ENCODE measurements at places on chromosomes 13 and 19.

DNA sequence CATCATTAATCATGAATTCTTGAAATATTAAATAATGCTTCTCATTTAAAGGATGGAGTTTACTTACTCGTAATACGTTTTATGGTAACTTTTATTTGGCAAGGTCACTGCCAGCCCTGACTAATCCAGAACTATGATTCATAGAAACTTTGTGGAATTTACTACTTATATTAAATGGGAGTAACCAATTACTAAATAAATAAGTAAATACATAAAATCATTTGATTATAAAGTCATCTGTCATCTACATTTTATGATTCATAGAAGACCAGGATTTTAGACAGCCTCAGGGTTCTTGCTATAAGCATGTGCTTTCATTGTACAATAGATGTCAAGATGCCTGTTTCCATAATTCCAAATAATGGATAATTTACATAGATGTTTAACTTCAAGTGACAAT lies 611.1 kb downstream of the TBC1D4 start:
- no peak for DNase-seq

- DNase-seq = peak; percentile 80
Observed at GRCh38 chr19:54253331-54254194, 3.5 kb downstream of the LILRB5 start.

- DNase-seq = no peak
Observed at GRCh38 chr19:8151767-8152035, 2.3 kb upstream of the FBN3 start.

- DNase-seq = no peak
Observed at GRCh38 chr13:114035583-114036531, 62.0 kb upstream of the C13orf46 start.

- peak; percentile 72 for DNase-seq
Observed at GRCh38 chr19:41808663-41809566, 12.5 kb downstream of the CEACAM3 start.

DNA sequence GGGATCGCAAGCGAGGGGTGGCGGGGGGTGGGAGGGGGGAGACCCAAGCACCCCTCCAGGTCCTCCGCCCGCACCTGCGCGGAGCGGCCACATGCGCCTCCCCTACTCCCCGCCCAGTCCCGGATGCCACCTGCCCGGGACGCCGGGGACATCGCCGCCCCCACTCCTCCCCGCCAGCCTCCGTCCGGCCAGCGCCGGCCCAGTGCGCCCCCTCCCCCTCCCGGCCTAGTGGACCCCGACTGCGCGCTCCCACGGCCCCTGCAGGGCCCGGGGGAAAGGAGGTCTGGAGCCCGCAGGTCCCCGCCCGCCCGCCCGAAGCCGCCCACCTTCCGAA lies 263 bp downstream of the RHPN2 start:
- DNase-seq = no peak

DNA sequence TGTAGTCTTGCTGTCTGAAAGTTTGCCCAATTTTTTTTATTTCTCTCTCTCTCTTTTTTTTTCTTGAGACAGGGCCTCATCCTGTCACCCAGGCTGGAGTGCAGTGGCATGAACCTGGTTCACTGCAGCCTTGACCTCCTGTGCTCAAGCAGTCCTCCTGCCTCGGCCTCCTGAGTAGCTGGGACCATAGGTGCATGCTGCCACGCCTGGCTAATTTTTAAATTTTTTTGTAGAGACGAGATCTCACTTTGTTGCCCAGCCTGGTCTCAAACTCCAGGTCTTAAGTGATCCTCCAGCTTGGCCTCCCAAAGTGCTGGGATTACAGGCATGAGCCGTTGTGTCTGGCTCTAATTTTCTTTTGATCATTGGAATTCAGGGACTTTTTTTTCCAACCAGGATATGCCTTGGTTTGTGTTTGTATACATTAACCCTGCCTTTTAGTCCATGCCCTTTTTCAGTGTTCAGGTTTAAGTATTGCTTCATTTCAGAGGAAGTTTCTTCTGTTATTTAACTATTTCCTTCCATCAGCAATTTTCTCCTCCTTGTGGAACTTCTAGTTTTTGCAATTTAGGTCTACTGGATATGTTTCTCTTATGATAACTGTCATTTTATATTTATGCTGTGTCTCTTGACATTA lies 201.4 kb downstream of the PCCA start:
- no peak for DNase-seq

DNA sequence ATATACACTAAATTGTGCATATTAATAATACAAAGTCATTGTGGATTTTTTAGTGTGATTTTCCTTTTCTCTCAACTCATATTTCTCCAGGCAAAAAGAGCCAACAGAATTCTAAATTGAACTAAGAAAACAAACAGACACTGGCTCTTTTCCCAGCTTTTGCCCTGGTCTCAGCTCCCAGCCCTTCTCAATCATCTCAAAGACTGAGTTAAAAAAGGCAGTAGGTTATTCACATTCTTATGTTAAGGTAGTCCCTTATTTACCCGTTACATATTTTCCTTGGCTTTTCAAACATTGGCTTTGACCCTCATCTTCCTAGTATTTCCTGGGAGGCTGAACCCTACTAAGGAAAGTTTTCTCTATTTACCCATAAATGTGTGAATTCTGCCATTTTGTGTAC lies 753.6 kb downstream of the LIG4 start:
- DNase-seq = no peak

GRCh38 chr19:4976401-4977298 lies 7.7 kb downstream of the KDM4B start:
- no peak for DNase-seq

DNA sequence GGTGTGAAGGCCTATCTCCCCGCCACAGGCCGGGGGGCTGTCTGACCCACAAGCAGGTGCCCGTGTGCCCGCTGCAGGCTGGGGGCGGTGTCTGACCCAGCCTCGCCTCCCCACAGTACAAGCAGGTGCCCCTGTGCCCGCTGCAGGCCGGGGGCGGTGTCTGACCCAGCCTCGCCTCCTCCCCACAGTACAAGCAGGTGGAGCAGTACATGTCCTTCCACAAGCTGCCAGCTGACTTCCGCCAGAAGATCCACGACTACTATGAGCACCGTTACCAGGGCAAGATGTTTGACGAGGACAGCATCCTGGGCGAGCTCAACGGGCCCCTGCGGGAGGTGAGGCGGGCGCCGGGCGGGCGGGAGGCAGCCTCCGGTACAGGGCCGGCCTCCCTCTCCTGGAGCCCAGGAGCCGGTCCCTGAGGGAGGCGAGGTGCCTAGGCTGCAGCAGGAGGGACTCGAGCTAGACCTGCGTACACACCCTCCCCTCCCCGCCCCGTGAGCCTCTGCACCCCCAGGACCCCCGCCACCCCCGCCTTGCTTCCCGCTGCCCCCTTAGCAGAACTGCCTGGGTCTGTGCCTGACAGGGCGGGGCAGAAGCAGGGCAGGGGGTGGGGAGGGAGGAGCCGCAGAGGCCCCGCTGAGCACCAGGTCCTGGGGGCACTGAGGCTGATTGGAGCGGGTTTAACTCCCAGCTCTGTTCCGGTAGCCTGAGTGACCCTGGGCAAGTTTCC lies 20.6 kb downstream of the HCN2 start:
- DNase-seq = no peak

DNA sequence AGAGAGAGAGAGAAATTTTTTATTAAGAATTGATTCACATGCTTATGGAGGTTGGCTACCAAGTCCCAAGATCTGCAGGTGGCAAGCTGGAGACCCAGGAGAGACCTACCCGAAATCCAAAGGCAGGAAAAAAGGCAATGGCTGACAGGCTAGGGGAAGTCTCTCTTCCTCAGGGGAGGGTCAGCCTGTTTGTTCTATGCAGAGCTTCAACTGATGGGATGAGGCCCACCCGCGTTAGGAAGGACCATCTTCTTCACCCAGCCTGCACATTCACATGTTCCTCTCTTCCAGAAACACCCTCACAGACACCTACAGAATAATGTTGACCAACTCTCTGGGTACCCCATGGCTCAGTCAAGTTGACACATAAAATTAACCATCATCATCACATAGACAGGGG lies 65.3 kb upstream of the SERP2 start:
- DNase-seq = no peak

GRCh38 chr19:48933382-48933932 lies at the start of gene DHDH:
Gene DHDH (plus strand): TSS chr19:48933699. CDS start chr19:48933722, 23 bp downstream.
- peak; percentile 93 for DNase-seq

GRCh38 chr19:29479941-29480340 lies 45.9 kb upstream of the VSTM2B start:
- DNase-seq = peak; percentile 64

DNA sequence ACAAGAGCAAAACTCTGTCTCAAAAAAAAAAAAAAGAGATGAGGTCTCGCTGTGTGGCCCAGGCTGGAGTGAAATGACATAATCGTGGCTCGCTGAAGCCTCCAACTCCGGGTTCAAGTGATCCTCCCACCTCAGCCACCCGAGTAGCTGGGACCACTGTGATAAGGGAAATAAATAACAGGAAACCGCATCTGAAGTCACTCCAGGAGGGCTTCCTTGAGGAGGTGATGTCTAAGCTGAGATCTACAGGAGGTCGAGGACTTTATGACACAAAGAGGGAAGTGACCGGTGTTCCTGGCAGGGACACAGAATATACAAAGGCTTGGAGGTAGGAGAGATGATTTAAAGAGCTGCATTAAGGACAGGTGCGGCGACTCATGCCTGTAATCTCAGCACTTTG lies 8.9 kb upstream of the NR2F6 start:
- no peak for DNase-seq

DNA sequence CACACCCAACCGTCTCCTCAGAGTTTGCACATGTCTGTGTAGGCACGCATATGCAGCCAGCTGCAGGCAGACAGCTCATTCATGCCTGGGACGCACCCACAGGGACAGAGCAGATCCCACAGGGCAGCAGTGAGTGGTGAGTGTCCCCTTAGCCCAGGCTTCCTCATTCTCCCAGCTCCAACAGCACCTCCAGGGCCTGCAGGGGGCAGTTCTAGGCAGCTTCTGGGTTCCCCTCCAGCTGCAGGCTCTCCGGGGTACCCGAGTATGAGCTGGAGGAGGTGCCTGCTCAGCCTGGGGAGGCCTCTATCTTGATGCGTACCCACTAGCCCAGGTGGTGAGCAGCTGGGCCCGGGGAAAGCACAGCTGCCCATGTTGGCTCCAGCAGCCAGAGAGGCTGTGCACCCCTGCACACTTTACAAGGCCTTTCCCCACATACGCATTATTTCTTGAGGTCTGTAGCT lies 1.3 kb upstream of the SHANK1 start:
- DNase-seq = no peak

DNA sequence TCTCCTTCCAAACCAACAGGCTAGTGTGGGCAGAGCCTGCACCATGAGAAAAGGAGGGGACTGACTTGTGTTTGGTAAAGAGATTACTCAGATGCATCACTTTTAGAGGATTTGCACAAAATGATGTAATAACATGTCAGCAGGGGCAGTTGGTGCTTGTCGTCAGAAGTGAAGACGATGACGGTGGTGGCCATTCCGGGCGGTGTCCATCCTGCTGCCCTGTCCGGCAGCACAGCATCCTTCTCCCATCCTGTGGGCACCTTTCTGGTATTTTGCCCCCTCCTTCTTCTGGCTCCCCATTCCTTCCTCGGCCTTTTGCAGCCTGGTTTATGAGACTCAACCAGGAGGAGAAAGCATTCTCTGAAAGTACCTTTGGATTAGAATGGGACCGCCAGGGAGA lies 160.1 kb downstream of the TEX29 start:
- DNase-seq = no peak

DNA sequence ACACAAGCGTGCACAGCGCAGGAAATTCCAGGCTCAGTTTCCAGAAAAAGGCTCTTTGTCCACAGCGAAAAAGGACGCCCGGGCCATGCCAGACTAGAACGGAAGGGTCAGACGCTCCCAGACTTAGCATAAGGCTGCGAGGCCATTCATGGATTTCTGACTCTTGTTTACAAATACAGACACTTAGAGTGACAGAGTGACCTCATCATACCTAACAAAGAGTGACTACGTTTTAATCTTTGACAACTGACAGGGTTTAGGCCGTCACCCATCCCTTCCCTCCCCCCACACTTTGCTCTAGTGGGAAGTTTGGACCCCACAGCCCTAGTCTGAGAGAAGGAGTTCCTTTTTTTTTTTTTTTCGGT lies 418 bp upstream of the ZNF709 start:
- DNase-seq = no peak

- DNase-seq = peak; percentile 82
Observed at GRCh38 chr19:39170386-39171231, 26.2 kb upstream of the NCCRP1 start.

- DNase-seq = no peak
Observed at GRCh38 chr19:33227242-33227650, 1.6 kb upstream of the SLC7A10 start.

GRCh38 chr13:65724226-65724625 lies 1505.9 kb downstream of the PCDH9 start:
- no peak for DNase-seq

DNA sequence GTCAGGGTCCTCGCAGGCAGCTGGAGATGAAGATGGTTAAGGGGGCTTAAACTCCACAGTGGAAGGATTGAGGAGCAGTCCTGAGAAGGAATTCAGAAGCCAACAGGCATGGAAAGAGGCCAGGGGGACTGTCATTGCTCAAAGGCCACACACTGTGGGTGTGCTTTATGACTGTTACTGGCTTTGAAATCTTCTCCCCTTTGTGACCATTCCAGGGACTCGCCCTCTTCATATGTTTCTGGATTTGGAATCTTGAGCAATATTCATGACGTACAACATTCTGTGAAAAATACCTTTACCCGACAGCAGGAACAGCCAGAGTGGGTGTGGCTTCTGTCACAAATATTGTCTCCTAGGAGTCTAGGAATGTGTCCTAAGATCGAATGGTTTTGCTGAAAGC lies 16.6 kb downstream of the CEACAM7 start:
- DNase-seq = no peak

GRCh38 chr19:18251587-18252369 lies 22.5 kb downstream of the IQCN start:
- DNase-seq = no peak

- DNase-seq = no peak
Observed at GRCh38 chr13:46698910-46699460, 98.0 kb downstream of the ESD start.

GRCh38 chr13:86960876-86961275 lies 710.3 kb upstream of the SLITRK5 start:
- no peak for DNase-seq

DNA sequence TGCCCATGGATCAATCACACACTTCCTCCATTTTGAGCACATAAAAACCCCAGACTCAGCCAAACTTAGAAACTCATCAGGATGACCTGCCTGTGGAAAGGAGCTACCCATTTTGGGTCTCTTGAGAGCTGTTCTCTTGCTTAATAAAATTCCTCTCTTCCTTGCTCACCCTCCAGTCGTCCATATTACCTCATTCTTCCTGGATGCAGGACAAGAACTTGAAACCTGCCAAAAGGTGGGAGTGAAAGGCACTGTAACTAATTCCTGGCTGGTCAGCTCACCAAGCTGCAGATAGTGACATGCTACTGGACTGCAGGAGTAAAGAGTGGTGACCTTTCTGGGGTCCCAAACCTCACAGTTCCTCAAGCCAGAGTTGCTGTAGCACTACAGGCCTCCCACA lies 20.2 kb downstream of the LIG4 start:
- DNase-seq = no peak

Data from mesenteric fat pad (tissue), 1 donor.